Small intestine (tissue), 16 donors: ENCODE measurements at places on chromosomes 5 and 9. TPM values are rescaled to one million over a fixed set of nuclear protein-coding genes. Genes with fewer than 3 reads are reported as not detected.

DNA sequence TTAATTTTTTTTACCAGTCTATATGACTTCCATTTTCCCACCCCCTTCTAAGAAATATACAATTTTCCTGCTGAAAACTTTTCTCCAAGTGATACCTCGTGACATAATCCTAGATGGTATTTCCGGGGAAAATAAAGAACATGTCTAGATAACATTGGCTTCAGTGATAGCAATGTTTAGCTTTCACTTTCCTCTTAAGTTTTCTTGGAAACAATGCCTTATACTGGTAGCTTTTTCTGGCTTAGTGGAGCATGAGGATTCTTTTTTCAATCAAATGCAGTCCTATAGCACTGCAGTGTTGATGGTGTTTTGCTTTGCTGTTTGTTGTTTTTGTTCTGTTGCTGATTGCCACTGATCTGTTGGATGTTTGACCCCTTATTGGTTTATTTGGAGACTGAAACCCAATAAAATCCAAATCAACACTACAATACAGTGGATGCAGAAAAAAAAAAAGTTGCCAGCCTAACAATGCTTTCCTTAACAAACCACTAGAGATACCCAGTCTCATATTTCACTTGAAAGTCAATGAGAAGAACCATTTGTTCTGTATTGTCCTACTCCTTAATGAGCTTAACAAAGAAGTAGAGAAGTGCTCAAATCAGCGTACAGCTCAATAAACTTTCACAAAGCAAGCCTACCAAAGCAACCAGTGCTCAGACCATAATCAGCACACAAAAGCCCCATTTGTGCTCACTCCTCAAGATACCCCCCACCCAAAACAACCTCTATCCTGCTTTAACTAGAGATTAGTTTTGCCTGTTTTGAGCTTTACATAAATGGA, 74.2 kb upstream of the GRAMD2B start:
- DNase-seq, result no peak

DNA sequence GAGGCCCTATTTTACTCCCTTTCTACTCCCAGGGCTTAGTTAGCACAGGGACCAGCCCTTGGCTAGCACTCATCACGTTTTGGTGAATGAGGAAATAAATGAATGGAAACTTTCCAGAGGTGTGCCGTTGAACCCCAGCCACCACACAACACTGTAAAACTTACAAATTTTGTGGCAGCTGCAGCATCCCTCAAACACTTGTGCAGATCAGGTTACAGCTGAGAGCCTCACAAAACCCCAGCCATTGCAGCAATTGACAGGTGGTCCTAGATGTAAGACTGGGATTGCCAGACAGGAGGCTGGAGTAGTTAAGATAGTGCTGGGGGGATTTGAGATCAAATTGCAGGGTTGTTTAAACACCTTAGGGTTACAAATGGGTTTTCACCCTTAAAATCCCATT, 482.2 kb upstream of the KIF2A start:
- no peak for DNase-seq

DNA sequence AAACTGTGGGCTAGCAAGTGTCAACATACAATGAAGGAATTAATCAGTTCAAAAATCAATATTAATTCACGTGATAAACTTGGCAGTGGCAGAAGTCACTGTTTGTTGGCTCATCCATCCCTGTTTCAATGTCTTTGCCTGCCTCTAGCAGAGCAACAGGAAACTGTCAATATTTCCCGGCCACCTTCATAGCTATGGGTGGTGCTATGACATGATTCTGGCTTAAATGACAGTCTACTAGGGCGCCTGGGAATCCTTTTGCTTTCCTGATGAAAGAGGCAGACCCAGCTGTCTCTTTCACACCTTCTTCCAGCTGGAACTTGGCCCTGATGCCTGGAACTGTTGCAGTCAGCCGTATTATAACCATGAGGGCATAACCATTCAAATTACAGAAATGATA, 72.1 kb upstream of the DNAH5 start:
- DNase-seq, result no peak

GRCh38 chr5:72845889-72846288, 29.4 kb downstream of the TNPO1 start:
- no peak for DNase-seq

DNA sequence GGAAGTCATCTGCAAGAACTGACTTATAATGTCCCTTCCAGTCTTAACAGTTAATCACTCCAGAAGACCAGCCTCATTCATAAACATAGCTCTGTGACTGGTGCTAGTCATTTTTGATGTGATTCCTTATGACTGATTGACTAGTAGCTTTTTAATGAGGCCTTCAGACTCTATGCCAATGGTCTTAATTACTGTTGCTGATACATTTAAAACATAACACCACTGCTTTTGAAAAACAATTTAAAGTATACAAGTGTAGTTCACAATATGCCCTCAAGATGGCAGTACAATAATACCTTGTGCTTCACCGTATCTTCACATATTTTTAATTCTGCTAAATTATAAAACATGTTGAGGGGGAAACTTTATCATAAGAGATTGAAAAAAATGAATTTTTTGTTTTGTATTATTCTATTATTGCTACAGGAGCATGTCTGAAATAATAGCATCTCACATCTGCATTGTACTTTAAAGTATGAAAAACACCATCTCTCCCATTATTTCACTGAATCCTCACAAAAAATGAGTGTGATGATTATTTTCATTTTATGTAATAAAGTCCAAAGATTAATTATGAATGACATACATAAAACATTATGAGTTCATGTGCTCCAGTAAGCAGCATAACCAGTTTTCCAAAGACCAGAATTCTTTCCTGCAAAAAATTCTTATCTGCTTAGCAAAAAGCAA, 55.2 kb upstream of the SHISAL2B start:
- DNase-seq, result peak; percentile 44

- no peak for DNase-seq
Observed at GRCh38 chr9:101299901-101300300, 84.9 kb downstream of the BAAT start.

DNA sequence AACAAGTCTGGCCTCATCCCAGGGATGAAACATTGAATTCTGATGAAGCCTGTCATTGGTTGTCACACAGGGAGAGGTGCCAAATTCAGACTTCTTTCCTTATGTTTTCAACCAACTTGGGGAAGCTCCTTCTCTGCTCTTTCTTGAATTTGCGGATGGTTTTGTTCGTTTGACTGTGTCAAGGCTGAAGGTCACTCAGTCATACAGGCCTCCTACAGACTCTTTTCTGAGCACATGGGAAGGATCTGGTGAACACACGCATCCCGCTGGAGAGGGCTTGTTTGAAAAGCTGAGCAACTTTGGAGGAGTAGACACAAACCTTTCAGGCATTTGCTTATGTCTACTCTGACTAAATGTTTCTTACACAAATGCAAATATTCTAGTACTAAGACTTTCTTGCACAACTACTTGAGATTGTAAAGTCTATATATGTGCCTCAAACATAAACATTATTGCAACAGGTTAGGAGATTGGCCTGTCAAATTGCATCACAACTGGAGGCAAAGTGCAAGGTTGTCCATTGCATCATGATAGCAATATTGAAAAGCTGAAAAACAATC, 151.5 kb upstream of the NR3C1 start:
- DNase-seq, result peak; percentile 67

GRCh38 chr5:33275921-33276627, 164.7 kb upstream of the TARS1 start:
- DNase-seq, result no peak

- peak; percentile 29 for DNase-seq
Observed at GRCh38 chr5:137891849-137892248, 2.6 kb downstream of the PKD2L2 start.

DNA sequence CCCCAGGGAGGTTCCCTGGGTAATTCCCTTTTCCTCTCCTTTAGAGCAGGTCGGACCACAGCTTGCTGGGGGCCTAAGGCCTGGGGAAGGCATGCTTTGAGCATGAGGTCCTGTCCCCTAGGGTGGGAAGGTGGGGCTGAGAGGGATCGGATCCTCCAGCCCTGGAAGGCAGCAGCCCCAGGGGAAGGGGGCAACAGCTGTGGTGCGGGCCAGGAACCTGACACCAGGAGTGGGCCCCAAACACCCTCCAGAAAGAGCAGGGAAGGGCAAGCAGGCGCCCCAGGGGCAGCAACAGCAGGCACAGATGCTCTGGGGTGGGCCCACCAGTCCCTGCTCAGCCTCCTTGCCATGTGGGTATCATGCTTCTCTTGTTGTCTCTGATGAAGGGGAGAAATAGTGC, 3.2 kb upstream of the CORO2A start:
- DNase-seq, result no peak

GRCh38 chr5:173796721-173797495, 91.2 kb upstream of the CPEB4 start:
- DNase-seq, result no peak

- DNase-seq, result no peak
Observed at GRCh38 chr9:115651461-115651860, 502.1 kb upstream of the PAPPA start.

GRCh38 chr5:38104497-38105230, 153.7 kb upstream of the EGFLAM start:
- DNase-seq, result no peak

DNA sequence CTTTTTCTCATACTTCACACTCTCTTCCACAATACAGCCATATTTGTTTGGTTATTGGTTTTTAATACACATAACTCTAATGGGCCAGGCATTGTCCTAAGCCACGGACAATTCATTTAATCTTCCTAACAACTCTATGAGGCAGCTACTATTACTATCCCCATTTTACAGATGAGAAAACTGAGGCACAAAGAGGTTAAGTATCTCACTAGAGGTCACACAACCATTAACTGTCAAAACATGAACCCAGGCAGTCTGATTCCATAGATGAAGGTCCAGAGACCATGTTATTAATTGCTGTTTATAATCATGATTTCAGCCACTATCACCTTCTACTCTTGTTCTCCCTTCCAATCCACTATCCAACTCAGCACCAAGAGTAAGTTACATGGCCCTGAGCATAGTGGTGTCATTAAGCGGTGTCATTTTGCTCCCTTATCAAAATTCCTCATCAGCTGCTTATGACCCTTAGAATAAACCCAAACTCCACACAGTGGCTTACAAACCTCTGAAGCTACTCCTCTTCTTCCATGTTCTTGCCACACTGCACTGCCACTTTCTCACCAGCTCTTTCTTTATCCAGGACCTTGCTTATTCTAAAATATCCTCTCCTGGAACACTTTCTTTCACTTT, 22.7 kb downstream of the CLINT1 start:
- no peak for DNase-seq

- DNase-seq, result no peak
Observed at GRCh38 chr9:4892501-4893194, 92.4 kb upstream of the JAK2 start.

DNA sequence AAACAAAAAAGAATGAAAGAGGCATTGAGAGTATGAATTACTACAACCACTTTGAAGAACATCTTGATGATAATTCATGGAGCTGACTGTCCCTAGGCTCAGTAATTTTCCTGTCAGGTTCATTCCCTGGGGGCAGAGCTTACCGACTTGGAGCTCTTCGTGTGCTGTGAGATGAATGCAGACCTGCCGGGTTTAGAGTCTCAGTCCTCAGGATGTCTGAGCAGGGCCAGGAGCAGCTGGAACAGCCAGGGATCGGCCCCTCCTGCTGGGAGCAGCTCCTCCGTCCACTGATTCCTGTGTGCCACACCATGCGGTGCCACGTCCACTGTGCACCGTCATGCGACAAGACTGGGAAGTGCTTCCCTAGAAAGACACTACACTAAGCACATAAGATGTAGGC, 62.2 kb upstream of the SPIN1 start:
- no peak for DNase-seq

DNA sequence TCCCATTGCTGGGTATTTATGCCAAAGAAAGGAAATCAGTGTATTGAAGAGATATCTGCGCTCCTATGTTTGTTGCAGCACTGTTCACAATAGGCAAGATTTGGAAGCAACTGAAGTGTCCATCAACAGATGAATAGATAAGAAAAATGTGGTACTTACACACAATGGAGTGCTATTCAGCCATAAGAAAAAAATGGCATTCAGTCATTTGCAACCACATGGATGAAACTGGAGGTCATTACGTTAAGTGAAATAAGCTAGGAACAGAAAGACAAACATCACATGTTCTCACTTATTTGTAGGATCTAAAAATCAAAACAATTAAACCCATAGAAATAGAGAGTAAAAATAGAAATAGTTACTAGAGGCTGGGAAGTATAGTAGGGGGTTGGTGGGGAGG, 1133.1 kb upstream of the ACO1 start:
- no peak for DNase-seq

DNA sequence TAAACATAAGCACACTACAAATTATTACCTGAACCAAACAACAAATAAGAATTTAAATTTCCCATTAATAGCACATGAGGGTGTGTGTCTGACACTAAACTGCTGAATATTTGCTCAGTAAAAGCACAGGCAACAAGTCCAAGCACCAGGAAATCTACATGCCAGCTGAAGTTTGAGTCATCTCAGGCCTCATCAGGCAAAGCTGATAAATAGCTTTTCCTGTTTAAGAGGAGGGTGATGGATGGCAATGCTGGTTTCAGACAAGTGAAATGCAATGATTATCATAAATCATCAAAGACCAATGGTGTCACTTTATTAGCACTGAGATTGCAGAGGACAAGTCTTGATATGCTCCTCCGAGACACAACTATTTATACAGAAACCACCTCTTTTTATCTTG, 1668.0 kb upstream of the C9orf72 start:
- DNase-seq, result no peak

Gene ACSL6
- polyA plus RNA-seq, result 3.5 TPM

Gene CARTPT
- 1.4 TPM for polyA plus RNA-seq

Gene PAEP
- not detected for polyA plus RNA-seq

Gene SPINK13
- 0.18 TPM for polyA plus RNA-seq

Gene SREK1
- 18.7 TPM for polyA plus RNA-seq

Gene SPINK6
- polyA plus RNA-seq, result not detected

Gene SAXO1
- polyA plus RNA-seq, result 0.01 TPM

Gene CDHR2
- 428 TPM for polyA plus RNA-seq
